Motor neuron (in vitro differentiated cells): ENCODE measurements at places on chromosomes 6 and 20.

GRCh38 chr6:33391922-33392594, 435 bp downstream of the KIFC1 start:
- peak; percentile 1 for ATAC-seq

GRCh38 chr20:12893653-12894052, 115.1 kb upstream of the SPTLC3 start:
- peak; percentile 96 for ATAC-seq

DNA sequence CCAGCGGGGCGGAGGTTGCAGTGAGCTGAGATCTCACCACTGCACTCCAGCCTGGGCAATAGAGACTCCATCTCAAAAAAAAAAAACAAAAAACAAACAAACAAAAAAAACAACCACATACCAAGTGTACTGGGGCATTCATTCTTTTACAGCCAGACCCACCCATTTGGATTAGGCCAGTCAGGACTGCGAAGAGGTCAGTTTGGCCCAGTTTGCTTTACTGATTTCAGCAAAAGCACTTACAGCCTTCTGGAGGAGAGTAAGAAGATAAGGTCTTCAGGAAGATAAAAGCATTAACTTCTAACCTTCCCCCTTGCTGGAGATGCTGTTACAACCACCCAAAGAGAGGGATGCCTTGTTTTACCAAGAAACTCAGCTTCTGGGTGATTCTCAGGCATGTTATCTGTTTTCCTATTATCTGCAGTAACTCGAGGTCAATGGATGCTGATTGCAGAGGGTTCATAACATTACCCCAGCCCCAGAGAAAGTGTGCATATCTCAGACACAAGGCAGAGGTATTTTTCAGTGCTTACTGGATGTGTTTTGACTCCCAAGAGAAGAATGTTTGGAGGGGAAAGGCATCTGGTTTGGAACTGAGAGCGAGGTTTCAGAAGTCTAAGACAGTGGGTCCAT, 118.9 kb downstream of the RIN2 start:
- ATAC-seq, result no peak

DNA sequence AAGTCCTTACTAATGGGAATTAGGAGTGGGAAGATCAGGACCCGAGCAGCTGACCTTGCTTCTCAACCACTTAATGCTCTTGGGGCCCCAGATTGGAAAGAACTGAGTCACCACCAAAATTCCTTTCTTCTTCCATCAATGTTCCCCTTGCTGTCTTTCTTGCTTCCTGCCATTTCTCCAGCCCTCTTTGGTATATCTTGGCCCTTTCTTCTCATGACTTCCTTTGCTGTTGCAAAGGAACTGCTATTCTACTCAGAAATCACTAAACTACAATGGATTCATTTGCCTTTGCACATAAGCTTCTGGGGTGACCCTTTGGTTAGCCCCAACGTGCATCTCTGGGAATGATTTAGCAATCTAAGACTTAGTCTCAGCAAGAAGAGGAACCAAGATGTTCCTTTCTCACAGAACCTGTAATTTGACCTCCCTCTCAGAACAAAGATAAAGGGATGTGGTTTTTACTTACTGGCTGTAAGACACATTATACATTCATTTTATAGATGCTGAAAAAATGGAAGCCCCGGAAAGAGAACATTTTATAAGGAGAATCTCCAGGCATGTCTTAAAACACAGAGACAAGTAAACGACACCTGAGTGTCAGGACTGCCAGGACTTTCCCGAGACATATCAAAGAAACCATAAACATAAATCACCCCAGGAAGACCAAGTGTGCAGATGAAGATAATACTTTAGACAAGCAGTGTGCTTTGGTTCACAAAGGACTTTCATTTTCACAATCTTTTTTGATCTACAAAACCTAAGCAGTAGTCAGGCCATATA, 99.0 kb upstream of the TNFAIP3 start:
- ATAC-seq, result no peak

DNA sequence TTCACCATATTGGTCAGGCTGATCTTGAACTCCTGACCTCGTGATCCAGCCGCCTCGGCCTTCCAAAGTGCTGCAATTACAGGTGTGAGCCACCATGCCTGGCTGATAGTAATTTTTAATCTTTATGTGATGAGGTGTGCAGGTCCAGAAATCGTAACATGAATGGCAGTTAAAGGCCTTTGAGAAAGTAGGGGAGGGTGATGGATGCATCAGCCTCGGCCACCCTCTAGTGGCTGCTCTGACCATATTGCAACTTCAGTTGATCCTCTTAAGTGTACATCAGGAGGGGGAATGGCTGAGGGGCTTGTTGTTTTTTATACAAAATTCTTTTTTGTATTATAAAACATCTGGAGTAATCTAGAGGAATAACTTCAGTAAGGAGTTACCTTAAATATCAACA, 193.0 kb downstream of the ZFAND3 start:
- ATAC-seq, result no peak

DNA sequence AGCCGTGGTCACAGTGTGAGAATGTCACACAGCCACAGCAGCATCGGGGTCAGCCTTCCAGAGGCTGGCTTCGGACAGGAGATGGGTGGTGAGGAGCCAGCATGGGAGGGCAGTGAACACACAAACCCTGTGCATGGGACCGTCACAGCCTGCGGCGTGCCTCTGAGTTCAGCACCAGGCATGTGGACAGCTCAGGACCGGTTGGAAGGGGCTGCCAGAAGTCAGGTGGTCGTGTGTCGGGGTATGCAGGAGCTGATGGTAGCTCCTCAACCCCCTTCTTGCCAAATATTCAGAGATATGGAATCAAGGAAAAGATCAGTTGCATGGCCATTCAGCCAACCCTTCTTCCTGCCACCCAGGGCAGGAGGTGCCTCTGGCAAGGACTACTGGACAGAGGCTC, 28.2 kb downstream of the MYT1 start:
- ATAC-seq, result no peak

- peak; percentile 76 for ATAC-seq
Observed at GRCh38 chr20:53883098-53883911, 187.1 kb downstream of the BCAS1 start.

GRCh38 chr6:35635601-35636597, 52.8 kb downstream of the FKBP5 start:
- ATAC-seq, result no peak

GRCh38 chr20:6121504-6121903, 1.3 kb downstream of the FERMT1 start:
- ATAC-seq, result no peak

DNA sequence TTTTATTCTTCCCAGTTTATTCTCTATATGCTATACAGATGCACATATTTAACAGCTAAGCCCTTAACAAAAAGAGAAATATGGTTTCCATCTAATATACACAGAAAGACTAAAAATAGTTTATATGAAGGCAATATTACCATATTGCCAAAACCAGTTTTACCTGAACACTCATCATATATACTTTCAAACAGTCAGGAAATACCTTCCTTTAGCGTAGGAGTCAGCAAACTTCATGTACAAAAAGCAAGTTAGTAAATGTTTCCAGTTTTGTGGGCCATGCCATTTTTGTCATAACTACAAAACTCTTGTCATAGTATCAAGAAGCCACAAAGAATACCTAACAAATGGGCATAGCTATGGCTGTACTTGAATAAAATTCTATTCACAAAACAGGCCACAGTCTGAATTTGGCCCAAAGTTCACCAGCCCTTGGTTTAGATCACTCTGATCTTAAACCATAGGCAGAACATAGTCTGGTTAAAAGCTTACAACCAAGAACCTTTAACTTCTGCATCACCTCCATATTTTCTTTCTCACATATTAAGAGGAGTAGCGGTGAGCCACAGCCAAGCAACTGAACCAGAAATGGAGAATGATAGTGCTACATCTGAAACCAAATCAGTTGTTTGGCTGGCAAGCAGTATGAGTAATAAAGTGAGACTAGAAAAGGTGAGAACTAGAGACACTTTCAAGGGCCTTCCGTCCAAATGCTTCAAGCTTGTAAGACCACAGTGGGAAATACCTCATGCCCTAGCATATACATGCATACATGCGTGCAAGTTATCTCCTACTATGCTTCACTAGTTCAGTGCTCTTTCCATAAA, 116.6 kb downstream of the PTPRK start:
- ATAC-seq, result no peak

DNA sequence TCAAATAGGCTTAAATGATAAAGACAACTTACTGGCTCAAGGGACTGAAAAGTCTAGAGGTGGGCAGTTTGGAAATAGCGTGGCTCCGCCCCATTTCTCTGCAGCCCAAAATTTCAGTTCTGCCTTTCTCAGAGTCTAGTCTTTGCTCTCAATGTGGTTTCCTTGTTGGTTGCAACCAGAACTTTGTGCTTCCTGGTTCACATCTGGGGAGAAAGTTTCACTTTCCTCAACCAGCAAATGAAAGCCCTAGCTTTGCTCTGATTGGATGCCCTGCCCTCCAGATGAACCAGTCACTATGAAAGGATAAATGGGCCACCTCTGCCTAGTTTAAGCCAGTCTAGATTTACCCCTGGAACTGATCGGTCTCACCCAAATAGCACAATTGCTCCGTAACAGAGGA, 14.9 kb downstream of the SYCP2L start:
- no peak for ATAC-seq

DNA sequence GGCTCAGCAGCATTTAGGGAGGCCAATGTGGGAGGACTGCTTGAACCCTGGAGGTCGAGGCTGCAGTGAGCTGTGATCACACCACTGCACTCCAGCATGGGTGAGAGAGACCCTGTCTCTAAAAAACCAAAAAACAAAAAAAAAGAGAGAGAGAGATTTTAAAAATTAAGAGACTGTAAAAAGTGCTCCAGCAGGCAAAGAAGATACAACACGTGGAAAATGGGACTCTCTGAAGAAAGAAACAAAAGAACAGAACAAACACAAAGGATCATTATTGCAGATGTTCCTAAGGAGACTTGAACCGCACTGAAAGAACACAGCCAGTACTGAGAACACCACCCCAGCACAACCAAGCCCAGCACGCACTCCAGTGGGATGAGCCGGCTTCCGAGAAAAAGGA, 74.2 kb downstream of the TAF4 start:
- ATAC-seq, result no peak

GRCh38 chr6:26318459-26319404, 46.3 kb upstream of the BTN3A2 start:
- ATAC-seq, result no peak

GRCh38 chr6:156562019-156562418, 215.2 kb upstream of the ARID1B start:
- no peak for ATAC-seq

GRCh38 chr6:141736104-141736503, 396.6 kb upstream of the GJE1 start:
- peak; percentile 38 for ATAC-seq

GRCh38 chr6:167442245-167442644, 117.4 kb downstream of the TTLL2 start:
- ATAC-seq, result peak; percentile 79

GRCh38 chr20:62716198-62716940, 7.7 kb downstream of the NTSR1 start:
- peak; percentile 59 for ATAC-seq

DNA sequence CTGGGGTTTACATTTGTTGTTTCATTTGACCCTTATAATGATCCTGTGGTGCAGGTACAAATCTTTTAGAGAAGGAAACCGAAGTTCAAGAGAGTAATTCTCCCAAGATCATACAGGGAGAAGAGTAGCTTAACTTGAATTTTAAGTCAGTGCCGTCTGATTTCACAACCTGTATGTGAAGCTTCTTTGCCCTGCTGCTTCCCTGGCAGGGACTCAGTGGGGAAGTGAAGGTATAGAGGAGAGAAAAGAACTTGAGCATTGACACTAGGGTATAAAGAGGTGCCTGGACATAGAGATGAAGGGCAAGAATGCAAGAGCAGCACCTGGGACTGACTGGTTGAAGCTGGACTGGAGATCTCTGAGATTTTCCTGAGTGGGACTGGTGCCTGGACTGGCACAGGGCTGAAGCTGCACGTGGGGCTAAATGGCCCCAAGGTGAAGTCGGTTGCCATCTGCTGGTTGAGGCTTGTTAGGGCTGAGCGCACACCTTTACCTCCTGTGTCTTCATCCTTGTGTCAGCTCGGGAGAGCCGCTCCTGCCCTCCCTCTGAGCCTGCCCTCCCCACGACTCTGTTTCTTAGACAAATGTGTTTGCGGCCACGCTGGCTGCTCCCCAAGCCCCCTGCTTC, 41.8 kb downstream of the FARS2 start:
- peak; percentile 72 for ATAC-seq
